ENCODE measurements at places on chromosomes 4 and X. TPM values are rescaled to one million over a fixed set of nuclear protein-coding genes. Genes with fewer than 3 reads are reported as not detected.

The LIMCH1 gene
- 71.8 TPM for total RNA-seq

The SMARCAD1 gene
- total RNA-seq, result 41.4 TPM

The F8A3 gene
- 14.4 TPM for total RNA-seq

The CNGA1 gene
- total RNA-seq, result 5.1 TPM

The AKAP17A gene
- 56.3 TPM for total RNA-seq

The TRPC5OS gene
- not detected for total RNA-seq

The SCOC gene
- 44.6 TPM for total RNA-seq

The ARMCX2 gene
- total RNA-seq, result 40.2 TPM

The GPR119 gene
- total RNA-seq, result not detected

The MAOB gene
- 42.0 TPM for total RNA-seq

- DNase-seq, result no peak
Measured at GRCh38 chrX:84216406-84216805, 28.4 kb upstream of the RPS6KA6 start.

DNA sequence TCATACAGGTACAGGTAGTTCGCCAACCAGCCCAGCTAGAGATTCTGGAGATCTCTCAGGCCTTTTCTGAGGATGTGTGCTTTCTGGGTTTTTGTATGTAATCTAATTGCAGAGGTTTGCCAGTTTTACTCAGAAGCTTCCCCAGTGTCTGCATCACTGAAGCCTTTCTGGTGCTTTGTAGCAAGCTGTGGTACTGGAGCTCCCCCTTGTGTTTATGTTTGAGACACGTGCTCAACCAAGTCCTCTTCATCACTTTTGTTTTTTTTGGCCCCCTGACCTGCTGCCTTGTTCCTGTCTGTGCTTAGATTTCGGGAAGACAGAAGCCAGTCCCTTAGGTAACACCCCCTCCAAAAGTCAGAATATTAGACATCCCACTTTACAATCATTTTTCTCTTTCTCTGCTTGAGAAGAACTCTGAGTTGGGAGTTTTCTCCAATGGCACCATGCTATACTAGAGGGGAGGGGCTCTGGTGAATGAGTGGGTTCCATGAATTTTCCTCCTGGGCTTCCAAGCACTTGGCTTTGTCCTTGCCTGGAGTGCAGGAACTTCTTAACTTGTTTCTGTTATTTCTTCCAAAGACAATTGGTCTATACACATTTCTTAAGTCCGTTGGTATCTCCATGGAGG is 128.4 kb upstream of the TBC1D9 start:
- DNase-seq, result no peak

GRCh38 chrX:99722094-99722493 is 688.0 kb downstream of the PCDH19 start:
- no peak for DNase-seq

GRCh38 chrX:42097486-42097885 is 174.1 kb upstream of the CASK start:
- DNase-seq, result no peak

DNA sequence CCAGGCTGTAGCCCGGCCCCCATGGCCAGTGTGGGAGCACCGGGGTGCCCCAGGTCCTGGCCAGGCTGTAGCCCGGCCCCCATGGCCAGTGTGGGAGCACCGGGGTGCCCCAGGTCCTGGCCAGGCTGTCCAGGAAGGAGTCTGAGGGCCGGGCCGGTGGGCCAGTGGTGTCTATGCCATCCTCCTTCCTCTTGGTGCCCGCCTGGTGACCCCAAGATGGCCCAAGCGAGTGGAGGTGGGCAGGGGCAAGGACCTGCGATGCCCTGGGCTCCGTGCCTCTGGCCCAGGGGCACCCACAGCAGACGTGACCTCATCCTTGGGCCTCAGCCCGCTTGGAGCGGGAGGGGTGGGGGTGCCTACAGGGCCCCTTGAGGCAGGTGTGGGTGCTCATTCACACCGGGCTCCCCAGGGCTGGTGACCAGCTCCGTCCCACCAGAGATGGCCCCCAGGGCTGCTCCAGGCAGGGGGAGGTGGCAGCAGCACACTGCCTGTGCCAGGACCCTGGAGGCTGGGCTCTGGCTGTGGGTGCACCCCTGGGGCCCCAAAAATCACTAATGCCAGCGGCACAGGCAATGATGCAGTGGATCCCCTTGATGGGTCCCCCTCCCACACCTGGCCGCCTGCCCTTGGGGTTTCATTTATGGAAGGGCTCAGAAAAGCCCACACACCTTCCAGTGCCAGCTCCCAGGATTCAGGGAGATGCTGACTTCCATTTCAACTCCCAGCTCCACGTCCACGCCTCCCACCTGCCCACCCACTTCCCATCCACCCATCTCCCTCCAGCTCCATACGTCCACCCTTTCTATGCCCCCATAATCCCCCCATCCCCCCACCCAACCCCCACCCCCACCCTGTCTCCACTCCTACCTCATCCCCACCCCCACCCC is 35.8 kb downstream of the TACC3 start:
- no peak for DNase-seq

DNA sequence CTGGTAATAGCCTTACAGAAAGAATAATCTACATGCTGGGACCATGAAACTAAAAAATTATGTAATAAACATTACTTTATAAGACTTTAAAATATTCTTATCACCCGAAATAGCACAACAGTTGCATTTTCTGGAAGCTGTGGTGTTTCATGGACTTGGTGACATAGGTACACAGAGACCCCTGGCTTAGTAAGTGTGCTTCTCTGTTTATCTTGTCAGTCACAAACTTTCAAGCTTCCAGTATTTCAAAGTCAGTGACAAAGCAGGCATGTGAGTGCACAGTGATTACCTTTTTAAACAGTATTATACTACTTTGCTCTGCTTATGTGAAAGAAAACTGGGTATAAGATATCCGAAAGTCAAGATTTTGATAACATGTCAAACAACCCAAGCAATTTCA is 84.3 kb downstream of the PAPSS1 start:
- DNase-seq, result no peak

- no peak for DNase-seq
Measured at GRCh38 chr4:14856062-14856933, 146.0 kb upstream of the CPEB2 start.

DNA sequence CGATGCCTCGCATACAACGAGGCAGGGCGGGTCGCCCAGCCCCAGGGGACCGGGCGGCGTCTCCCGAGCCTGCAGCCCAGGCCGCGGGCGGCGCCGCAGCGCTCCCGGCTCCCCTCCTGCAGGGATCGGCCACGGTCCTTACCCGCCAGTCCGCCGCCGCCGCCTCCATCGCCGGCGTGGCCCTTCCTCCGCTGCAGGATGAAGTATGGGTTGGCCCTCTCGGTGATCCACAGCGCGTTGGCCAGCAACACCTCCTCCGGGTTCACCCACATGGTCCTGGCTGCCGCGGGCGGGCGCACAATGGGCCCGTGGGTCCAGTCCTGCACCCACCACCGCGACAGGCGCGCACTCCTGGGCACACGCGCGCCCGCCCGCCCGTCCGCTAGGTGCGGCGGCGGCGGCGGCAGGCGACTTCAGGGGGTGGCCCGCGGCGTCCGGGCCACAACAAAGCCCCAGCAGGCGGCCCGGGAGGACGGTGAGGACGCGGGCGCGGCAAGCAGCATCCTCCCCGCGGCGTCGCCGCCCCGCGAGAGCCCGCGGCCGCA is 339 bp downstream of the TBC1D9 start:
- DNase-seq, result peak; percentile 56

DNA sequence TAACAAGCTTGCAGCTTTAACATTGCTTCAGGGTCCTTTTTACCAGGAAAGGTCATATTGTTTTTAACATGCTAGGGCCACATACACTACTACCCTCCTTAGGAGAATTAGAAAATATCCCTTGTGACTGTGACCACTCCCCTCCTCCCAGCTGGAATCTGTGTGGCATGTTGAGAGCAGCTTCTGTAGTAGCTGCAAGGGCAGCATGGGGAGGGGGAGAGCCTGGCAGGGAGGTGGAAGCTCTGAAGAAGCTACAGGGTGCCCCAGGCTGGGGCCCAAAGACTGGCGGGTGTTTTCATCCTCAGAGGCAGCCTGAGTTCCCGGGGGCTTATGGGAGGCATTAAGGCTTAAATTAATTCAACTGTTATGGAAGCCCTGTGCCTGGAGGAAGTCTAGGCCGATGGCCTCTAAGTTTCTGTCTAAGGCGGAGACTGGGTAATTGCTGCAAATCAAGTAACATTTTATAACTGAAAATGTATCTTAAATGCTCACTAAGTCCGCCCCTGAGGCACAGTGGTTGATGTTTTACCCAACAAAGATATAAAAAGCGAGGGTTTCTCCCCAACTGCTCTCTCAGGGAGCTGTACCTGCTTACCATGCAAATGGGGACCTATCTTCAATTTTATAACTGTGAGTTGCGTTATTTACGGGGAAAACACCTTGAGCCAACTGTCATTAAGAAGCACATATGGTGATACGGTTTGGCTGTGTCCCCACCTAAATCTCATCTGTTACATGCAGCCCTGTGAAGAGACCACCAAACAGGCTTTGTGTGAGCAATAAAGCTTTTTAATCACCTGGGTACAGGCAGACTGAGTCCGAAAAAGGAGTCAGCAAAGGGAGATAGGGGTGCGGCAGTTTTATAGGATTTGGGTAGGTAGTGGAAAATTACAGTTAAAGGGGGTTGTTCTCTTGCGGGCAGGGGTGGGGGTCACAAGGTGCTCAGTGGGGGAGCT is 37.4 kb upstream of the STS start:
- no peak for DNase-seq

DNA sequence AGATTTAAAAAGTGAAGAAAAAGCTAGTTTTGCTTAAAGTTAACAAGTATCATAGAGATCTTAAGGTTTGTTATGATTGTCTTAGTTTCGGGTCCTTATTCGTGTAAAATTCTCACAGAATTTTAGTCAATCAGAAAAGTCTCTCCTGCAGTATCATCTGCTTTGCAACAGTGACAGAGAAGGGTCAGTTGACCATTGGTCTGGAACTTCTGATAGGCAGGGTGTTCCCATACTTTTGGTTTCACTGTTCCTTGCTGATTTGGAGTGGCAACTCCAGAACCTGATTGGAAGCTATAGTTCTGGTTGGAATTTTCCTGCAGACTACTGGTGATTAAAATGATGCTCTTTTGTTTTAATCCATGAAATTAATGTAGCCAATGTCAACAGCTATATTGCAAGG is 1.8 kb downstream of the IL15 start:
- no peak for DNase-seq

DNA sequence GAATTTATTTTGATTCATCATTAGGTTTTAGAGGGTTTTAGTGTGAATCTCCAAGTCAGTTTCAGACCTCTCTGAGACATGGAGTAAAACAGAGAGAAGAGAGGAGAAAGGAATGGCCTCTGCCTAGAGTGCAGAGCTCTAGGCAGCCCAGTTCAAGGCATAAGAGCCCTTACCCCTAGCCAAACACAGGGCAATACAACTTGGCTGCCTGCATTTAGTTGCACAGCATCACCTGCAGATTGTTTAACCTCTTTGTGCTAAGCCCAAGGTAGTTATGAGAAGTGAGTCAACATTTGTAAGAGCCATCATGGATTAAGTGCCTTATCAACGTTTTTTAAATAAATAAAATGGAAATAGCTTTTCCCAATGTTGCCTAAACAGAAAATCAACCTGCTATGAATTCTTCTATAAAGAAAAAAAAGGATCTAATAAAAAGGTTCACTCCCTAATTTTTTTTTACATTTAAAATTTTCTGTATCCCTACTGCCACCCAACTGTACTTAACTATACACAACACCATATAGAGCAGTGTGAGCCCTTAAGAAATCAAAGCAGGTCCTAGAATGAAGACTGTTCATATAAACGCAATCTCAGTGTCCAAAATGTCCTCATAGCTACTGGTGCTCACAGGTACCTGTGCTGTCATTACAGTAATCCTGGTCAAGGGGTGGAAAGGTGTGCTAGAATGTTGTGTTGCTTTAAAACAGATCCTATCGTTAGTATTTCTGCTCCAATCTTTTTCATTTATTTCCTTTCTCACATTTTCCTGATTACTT is 36.0 kb downstream of the PF4 start:
- no peak for DNase-seq

DNA sequence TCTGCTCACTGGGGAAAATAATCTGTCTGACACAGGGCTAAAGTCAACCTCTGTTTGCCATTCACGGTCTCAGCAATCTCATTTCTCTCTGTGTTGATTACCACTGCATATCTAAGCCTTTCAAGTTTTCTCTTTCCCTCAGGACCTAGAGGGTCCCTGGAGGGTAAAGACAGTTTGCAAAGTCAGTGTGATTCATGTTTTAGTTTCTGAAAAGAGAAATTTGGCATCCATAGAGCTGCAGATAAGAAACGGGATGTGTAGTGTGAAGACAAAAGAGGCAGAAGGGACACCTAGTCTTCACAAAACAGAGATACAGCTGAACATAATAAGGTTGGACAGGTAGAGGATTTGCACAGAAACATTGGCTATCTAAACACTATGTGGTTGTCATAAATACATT is 34.5 kb upstream of the KDR start:
- DNase-seq, result no peak

DNA sequence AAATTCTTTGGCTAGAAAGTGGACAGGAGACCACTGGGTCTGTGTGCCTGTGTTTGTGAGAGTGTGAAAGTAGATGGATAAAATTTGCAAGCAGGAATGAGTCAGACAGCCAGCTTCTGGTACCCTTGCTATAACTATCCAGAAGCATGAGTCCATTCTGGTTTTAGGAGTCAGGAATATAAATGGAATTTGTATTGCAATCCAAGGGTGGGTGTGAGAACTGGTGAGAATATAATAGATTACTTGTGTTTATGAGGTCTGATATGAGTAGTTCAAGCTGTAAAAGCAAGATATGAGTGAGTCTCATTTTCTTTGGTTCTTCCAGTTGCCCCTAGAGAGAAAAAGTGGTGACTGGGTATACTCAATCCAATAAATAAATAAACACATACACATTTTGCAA is 212.7 kb upstream of the TAPT1 start:
- no peak for DNase-seq

DNA sequence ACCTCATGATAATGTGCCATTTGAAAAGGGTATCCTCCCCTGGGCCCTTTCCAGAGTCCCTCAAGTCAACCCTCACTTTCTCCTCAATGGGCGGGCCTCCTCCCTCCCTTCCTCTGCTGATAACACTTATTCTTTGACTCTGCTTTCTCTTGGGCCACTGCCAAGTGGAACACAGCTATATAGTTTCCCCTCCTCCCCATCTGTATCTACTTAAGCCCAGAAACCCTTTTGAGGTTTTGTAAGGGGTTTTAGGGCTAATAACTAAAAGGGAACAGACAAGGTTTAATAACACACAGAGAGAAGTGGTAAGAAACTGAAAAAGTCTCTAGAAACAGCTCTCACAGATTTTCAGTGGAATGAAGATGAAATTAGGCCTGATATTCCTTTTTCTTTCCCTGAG is 116.7 kb downstream of the GPC3 start:
- DNase-seq, result no peak

- no peak for DNase-seq
Measured at GRCh38 chr4:66609014-66609413, 936.3 kb downstream of the CENPC start.

All from breast epithelium (tissue), 4 donors.